Naive thymus-derived CD8-positive, alpha-beta T cell (primary cell): ENCODE measurements at places on chromosomes 7 and 10. TPM values are rescaled to one million over a fixed set of nuclear protein-coding genes. Genes with fewer than 3 reads are reported as not detected.

The CPA2 gene
- total RNA-seq = not detected

The SPOCK2 gene
- 578 TPM for total RNA-seq

The MRC1 gene
- 1.2 TPM for total RNA-seq

The PROSER2 gene
- total RNA-seq = 0.83 TPM

GRCh38 chr10:101293007-101293723 is 60.8 kb upstream of the BTRC start:
- no peak for DNase-seq

DNA sequence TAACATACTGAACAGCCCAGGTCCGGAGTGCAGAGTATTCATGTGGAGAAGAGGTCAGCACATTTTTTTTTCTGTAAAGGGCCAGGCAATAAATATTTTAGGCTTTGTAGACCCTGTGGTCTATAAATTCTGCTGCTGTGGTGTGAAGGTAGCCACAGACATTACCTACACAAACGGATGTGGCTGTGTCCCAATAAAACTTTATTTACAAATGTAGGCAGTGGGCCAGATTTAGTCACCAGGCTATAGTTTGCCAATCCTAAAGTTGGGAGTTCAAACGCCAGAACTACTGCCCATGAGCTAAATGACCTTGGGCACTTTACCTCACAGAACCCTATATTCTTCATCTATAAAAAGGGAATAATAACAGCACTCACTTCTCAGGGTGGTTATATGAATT is 13.4 kb downstream of the FAM53B start:
- DNase-seq = no peak

- DNase-seq = no peak
Measured at GRCh38 chr10:8586504-8586903, 532.0 kb downstream of the GATA3 start.
